ENCODE measurements at places on chromosomes 5 and 9.

GRCh38 chr9:16622541-16622940, 247.9 kb downstream of the BNC2 start:
- DNase-seq, result no peak

- DNase-seq, result no peak
These were observed 989.8 kb downstream of the TLE1 start for GRCh38 chr9:80699511-80699998.

- DNase-seq, result no peak
These were observed 1040.5 kb downstream of the DTWD2 start for GRCh38 chr5:117947836-117948235.

GRCh38 chr9:127132921-127133647, 10.6 kb upstream of the ANGPTL2 start:
- DNase-seq, result no peak

DNA sequence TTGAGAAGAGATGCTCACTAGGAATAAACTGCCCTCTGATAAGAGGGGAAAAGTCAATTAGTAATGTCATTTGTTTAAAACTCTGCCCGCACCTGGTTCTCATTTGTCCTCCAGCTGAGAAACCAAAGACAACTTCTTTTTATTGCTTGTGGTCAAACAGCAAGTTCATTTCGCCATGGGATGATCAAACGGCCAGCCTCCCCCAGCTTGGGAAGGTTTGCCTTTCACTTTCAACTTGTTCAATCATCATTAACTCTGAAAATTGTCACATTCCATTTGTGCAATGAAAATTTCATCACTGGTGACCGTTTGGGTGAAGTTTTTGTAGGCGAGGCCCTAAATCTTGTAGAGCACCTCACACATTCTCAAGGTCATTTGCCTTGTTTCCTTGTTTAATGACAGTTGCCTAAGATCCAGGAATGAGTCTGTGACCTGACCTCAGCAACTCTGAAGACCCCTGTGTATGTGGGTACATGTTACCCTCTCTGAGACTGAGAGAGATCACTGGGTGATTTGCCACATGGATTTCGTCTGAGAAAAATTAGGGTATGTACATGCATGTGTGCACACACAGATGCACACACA, 117.7 kb downstream of the MARCHF3 start:
- no peak for DNase-seq

GRCh38 chr5:116766470-116766947, 191.9 kb upstream of the SEMA6A start:
- no peak for DNase-seq

DNA sequence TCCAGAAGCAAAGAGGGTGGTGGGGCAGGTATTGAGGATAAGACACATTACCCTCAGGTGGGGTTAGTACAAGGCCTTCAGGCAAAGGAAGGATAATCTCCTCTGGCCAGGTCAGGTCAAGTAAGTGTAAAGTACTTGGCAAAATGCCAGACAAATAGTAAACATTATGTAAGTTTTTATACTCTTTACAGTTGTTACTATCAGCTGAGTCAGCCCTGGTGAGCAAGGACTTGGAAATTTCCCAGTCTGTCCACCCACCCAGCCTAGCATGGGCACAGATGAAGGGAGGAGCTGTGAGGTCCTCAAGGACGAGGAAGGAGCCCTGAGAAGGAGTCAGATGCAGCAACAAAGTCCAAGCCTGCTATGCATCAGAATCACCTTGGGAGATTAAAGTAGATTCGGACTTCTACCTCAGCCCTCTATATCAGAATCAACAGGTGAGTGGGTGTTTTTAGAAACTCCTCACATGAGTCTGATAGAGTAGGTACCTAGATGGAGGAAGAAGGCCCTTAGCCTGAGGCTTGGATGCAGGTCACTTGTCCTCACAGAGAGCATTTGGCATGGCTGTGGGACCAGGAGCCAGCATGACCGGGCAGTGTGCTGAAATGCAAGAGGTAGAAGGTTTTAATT, 50.2 kb upstream of the BARX1 start:
- peak; percentile 72 for DNase-seq
